ENCODE measurements at places on chromosomes 2 and 18.

DNA sequence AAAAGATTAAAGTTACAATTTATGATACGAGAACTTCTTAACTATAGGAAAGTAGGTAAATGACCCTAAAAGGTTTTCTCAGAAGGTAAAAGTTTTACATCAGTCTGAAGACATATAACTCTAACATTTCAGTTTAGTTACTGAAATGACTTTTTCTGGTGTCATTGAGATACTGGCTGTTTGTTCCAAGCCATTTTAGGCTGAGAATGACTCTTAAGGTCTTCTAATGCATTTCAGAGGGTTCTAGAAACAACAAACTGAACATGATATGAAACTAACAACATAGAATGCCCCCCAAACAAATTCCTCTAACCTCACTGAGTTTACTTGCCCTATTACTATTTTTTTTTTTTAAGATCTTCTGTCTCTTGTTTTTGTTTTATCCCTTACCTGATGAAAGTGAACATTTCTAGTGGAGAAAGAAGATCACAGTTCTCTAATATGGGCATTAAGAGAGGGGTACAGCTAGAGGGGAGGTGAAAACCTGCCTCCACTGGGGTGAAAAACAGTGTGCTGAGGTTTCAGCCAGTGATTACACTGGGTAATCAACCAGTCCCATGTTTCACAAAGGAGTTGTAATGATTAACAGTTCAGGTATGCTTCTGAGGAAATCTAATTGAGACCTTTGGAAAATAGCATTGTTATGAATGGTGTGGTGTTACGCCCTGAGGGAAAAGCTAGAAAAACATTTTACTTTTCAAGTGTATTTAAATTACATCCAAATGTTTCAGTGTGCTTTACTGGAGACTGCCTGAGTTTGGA, 11.2 kb downstream of the NABP1 start:
- no peak for DNase-seq

- no peak for DNase-seq
Measured at GRCh38 chr18:45571195-45571594, 44.1 kb upstream of the SLC14A2 start.

DNA sequence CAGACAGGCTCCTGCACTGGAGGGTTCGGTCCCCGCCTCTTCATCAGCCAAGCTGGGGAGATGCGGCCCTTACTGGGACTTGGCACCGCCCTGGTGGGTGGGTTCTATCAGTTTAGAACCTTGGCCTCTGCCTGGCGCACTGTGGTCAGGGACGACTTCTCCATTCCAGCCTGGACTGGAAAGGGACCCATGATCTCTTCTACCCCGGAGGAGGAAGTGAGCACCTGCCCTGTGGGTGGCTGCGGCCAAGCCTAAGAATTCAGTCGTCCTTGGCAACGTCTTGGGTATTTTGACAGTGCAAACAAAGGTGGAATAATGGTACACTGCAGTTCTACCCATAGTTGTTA, 106.9 kb upstream of the CD302 start:
- no peak for DNase-seq

GRCh38 chr2:216626168-216626874, 6.9 kb upstream of the IGFBP2 start:
- no peak for DNase-seq

GRCh38 chr2:46461709-46462171, 17.6 kb upstream of the TMEM247 start:
- no peak for DNase-seq

DNA sequence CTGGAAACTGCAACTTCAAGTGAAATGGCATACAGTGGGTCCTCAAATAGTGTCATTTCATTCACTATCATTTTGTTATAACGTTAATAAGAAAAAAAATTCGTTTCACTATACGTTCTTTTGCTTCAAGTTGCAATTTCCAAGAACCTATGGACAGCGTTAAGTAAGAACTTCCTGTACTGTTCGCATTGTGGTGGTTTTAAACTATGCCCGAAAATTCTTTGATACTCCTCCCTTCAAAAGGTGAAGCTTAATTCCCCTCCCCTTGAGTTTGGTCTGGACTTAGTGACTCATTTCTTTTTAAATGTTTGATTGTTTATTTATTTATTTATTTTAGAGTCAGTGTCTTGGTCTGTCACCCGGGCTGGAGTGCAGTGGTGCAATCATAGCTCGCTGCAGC, 20.7 kb downstream of the GNLY start:
- no peak for DNase-seq

GRCh38 chr2:72971036-72971435, 53.7 kb downstream of the EMX1 start:
- DNase-seq = no peak

DNA sequence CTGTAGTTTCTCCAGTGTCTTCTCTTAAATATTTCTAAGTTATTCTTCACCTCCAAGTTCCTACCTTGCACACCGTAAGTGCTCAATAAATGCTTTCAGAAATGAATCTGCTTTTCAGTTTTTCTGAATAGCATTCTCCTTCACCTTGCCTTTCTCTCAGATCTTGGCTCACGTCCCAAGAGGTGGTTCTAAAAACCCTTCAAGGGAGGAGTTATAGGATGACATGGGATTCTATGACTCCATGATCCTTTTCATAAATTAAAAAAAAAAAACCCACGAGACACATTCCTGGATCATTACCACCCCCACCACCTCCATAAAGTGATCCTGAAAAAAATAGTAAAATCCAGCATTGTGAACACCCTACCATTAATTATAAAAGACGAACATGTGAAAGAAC, 11.7 kb downstream of the KCTD1 start:
- DNase-seq = no peak

- peak; percentile 60 for DNase-seq
Measured at GRCh38 chr18:58044370-58045241, 580 bp downstream of the NEDD4L start.

GRCh38 chr18:6650127-6650507, 79.4 kb upstream of the ARHGAP28 start:
- DNase-seq = no peak

- DNase-seq = no peak
Measured at GRCh38 chr2:151470556-151470955, 60.9 kb downstream of the RIF1 start.

DNA sequence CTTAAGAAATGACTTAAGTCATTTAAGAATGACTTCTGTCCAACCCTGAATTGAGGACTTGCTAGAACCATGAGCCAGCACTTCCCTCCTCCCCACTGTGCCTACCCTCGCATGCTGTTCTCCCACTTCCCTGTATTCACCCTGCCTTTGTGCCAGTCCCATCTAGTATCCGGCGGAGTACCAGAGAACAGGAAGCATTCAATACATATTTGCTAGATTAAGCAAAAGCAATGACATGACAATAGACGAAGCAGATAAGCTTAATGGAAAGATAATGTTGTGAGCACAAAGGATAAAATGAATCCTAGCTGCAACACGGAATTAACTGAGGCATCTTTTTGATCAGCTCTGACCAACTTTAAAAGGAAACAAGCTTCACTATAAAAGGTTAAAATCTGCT, 328.5 kb downstream of the TDRD15 start:
- no peak for DNase-seq

DNA sequence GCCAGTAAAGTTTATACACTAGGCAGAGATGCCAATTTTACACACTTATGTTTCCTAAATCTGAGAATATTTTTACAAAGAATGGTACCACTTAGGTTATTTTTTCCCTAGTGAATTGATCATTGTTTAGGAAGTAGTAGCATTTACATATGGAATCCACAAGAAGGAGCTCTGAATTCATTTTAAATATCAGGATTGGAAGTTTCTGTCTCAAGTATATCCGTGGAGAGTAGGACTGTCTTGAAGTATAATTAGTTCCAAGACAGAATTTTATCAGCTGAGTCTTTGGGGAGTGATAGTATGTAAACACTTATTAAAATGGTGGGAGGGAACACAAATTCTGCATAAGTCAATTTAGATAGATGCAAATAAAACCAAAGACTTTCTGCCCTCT, 82.3 kb upstream of the FAM98A start:
- DNase-seq = no peak

DNA sequence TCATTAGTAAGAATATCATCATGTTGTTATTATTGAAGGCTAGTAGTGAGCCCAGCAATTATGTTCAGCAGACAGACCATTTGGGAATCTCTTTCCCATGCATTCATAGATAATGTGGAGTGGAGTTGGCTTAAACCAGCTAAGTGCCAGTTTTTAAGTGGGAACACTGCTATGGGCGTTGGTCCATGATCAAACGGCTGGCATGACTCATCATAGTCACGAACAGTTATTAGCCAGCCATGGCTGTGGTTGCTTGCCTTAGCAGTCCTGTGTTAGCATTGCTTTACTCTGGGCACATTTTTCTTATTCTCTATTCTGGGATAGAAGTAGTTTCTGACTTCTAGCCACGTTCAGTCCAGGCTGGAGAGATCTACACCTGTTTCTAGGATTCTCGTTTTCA, 17.7 kb downstream of the EIF4E2 start:
- no peak for DNase-seq

DNA sequence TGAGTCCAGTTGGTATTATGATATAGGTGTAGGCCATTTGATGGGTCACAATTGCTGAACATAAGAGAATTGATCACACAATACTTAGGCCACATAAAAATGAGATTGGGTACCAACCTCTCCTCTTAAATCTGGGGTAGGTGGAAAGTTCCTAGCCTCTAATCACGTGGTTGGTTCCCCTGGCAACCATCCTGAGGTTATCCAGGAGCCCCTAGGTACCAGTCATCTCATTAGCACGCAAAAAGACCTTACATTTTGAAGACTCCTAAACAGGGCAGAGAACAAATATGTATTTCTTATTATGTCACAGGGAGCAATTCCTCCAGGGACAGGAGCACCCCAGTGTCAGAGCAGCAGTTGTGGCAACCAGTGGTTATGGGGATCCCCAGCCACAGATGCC, 12.7 kb upstream of the SELENOI start:
- no peak for DNase-seq

- DNase-seq = no peak
Measured at GRCh38 chr2:54555318-54555837, 99.3 kb downstream of the SPTBN1 start.

- no peak for DNase-seq
Measured at GRCh38 chr18:70024093-70024492, 76.4 kb upstream of the CD226 start.

DNA sequence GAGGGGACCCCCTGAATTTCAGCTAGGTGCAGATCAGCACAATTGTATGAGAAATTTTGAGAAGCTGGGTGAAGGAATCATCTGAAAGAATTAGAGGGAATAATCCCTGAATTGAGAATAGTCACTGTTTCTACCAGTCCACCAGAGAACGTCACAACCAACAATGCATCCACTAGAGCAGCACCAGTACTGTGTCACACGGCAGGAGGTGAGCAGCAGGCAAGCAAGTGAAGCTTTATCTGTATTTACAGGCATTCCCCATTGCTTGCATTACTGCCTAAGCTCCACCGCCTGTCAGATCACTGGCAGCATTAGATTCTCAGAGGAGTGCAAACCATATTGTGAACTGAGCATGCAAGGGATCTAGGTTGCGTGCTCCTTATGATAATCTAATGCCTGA, 40.7 kb downstream of the GDF7 start:
- no peak for DNase-seq

Data from activated naive CD4-positive, alpha-beta T cell treated with anti-CD3 and anti-CD28 coated beads, Interleukin-2, amount 10 ng/mL, durations not matched to agents 7 days and 5 days (primary cell).